ENCODE measurements at places on chromosomes 1 and 21.

DNA sequence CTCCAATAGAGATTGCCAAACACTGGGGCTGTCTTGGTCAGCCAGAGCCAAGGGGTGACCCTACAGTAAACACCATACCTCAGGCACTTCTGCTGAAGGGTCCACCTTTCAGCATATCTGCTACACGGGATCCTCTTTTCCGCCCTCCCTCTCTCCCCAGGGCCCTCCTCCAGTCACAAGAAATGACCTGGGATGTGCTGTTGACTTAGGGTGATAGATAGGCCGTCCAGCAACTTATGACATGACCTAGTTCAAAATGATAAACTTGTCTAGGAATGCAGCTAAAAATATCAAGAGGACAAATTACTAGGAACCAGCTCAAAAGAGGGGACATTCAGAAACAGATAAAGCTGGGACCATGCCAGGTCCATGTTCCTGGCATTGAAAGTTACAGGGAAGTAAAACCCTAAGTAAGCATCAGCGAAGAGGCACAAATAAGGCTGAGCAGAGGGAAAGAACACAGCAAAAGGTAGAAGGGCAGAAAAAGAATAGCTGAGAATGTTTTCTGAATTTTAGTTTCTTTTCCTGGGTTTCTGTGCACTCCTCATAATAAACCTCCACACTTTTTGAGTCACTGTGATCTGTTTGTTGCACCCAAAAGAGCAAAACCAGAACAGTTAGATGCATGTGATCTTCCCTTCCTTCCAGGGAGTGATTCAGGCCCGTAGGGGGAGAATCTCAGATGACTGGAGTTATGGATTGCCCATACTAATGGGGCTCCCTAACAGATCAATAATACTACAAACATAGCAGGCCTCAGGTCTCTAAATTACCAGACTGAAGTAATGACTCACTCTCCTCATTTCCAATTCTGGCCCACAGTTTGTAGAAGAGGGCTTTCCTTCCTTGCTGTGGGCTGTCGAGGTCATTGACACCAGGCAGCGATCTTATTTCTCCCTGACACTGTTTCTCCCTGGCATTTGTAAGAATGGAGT is 48.9 kb upstream of the F3 start:
- DNase-seq: no peak

DNA sequence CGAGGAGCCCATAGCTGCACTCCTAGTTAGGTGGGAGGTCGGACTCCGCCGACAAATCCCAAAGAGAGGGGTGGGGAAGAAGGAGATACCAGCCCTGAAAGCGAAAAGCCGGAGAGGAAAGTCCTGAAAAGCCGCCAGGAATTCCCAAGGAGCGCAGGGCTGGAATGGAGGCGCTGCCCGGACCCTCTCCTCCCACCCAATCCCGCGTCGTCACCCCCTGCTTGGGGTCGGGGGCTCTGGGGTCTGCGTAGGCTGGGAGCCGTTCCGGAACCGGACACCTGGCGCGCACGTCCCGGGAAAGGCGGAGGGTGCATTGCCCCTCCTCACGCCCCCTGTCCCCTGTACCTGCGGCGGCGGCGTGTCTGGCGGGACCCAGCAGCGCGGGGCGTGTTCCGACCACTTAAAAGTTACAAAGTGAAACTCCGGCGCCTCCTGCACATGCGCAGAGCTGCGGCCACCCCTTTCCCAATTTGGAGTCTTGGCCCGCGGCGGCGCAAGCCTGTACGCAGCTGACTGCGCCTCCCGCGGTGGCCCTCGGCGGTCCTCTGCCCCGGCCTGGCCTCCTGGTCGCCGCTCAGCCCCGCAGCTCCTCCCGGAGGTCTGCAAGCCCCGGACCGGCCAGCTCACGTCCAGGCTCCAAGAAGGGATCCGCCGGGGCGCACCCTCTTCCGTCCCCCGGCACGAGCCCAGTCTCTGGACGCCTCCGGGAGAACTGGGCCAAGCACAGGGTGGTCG is at the start of gene TMEM63A:
TSS of gene TMEM63A (minus strand) at position 422 of the 735 bp plus-strand sequence. CDS start 4,800 bp downstream, outside the sequence.
- DNase-seq: peak; percentile 82

DNA sequence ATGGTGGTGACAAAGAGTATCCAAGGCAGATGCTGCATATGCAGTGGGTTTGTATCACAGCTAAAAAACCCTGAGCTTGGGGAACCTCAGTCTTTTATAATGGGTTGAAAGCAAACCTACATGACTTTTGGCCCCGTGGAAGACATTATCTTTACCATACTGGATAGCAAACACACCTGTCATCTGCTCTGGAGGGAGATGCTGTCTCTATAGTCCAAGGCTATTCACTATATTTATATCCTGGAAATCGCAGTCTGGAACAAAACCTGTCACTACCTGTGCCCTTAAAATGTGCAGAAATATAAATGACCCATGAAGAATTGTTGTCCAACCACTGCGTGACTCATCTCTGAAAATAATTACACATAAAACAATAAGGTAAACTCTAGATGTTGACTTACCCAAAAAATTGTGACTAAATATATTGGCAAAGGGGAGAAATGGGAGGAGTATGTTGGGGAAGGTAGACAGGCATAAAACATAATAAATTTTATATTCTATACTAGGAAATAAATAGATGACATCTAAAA is 121.0 kb upstream of the CXADR start:
- DNase-seq: no peak

- DNase-seq: no peak
These were observed 183.4 kb downstream of the ZNF281 start for GRCh38 chr1:200226268-200226968.

DNA sequence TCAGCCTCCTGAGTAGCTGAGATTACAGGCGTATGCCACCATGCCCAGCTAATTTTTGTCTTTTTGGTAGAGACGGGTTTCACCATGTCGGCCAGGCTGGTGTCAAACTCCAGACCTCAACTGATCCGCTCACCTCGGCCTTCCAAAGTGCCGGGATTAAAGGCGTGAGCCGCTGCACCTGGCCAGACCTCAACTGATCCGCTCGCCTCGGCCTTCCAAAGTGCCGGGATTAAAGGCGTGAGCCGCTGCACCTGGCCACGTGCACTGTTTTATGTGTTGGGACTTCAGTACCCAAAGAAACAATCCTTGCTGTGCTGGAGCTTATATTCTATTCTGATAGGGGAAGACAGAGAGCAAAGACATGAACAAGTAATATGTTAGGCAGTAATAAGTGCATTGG is 10.1 kb downstream of the TRAF5 start:
- DNase-seq: no peak

GRCh38 chr1:153842006-153842471 is 66.8 kb downstream of the SLC27A3 start:
- no peak for DNase-seq

- DNase-seq: no peak
These were observed 61.7 kb upstream of the DNAJC6 start for GRCh38 chr1:65247419-65248359.

GRCh38 chr1:20308569-20308968 is 17.9 kb downstream of the VWA5B1 start:
- DNase-seq: no peak

GRCh38 chr1:63789856-63790605 is 16.2 kb downstream of the ROR1 start:
- no peak for DNase-seq

DNA sequence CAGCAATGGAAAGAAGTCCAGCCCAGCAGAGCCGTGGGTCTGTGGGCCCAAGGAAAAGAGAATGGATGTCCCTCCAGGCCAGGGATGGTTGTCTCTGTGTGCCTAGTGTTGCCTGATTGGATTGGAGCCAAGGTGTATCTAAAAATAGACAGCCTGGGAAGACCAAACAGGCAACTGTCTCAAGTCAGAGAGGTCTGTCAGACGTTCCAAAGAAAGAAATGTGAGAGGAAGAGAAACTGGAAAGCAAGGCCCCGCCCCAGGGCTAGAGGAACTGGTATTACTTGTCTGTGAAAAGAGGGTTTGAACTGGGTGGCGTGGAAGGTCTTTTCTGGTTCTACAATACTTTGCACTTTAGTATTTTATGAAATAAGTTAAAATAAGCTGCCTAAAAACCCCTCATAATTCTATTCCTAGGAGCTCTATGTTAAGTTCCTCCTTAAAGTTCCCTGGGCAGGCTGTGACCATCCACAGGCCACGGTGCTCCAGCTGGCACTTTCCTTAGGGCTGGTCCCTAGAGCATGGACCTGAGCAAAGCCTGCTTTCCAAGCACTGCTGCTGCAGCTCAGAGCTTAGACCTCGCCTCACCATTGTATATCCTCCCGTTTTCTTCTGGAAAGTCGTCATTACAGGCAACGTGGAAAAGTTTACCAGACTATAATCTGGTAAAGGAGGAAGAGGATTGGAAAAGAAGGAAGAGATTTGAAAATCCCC is 151.6 kb downstream of the DISC1 start:
- no peak for DNase-seq

GRCh38 chr1:204065174-204065985 is 7.5 kb upstream of the SOX13 start:
- DNase-seq: no peak

DNA sequence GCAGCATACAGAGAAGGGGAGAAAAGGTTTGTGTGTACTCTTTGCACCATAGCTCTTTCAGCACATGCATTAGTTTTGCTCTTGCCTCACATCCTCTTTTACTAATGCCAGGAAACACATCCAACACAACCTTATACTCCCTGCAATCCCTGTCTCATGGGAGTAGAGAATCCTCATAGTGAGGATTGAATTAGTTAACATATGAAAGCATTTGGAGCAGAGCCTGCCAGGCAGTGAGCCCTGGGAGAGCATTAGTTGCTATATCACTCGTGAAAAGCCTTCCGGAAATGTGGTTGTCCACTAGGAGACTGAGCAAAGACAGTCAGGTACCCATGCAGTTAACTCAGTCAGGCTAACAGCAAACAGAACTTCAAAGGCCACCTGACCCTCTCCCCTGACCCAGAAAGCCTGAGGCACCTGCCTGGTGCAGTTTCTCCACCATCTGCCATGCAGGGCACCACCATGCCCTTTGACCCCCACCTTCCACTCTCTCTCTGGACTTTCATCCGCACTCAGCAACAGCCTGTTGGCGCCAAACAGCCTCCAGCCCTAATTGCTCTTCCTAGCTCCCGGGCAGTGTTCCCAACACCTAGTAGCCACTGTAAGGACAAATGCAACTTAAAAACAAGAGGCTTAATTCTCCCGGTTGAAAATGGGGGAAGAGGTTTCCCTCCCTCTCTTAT is 14.9 kb upstream of the AGT start:
- no peak for DNase-seq

DNA sequence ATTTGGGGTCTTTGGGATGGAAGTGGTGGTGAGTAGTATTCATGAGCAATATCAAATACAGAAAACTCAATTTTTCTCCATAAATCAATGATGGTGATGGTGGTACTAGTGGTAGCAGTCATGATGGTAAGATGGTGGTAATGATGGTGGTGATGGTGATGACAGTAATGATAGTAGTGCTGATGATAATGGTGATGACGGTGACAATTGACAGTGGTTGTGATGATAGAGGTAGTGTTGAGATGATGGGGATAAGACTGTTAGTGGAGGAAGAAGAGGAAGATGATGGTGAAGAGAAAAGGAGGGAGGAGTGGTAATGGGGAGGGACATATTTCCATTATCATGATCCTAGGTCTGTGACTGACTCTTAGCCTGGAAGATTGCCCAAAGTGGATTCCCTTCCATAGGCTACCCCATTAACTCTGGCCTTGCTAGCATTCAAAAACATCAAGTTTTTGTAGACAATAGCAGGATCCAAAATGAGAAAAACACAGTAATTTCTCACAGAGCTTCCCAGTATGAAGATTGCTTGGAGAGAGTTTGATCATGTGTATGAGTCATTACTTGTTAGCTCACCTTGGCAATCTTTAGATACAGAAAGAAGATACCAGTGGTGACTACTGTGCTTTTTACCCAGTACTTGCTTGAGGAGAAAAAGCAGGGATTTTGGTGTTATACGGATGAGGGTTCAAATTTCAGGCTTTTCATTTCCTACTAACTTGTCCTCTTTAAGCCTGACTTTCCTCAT is 93.9 kb downstream of the ATP1A1 start:
- DNase-seq: no peak

GRCh38 chr1:213772128-213773063 is 215.4 kb upstream of the PROX1 start:
- no peak for DNase-seq

DNA sequence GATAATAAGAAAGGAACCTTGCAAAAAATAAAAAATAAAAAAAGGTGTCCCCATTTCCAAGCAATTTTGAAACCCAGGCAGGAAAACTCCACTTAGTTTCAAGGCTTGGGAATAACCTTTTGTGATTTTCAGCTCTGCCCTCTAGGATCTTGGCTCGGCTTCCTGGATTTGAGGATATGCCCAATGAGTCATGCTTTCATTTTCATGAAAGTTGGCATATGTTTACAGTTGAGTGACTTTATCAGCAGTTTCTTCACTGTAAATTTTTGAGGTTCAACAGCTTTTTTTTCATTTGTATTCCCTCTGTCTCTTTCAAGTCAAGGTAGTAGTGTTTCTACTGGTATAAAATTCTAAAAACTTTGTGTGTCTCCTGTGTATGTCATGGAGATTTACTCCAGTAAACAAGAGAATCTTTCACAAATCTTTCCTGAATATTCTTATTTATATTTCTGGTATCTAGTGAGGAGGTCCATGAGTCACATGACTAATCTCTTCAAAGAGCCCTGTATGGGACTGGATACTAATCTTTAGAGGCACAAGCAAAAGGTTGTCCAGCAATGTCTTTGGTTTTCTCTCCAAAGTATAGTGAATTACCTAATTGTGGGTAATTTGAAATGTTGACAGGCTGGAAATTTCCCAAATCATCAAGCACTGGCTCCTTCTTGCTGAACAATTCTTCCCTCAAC is 335.3 kb downstream of the BRINP2 start:
- no peak for DNase-seq

DNA sequence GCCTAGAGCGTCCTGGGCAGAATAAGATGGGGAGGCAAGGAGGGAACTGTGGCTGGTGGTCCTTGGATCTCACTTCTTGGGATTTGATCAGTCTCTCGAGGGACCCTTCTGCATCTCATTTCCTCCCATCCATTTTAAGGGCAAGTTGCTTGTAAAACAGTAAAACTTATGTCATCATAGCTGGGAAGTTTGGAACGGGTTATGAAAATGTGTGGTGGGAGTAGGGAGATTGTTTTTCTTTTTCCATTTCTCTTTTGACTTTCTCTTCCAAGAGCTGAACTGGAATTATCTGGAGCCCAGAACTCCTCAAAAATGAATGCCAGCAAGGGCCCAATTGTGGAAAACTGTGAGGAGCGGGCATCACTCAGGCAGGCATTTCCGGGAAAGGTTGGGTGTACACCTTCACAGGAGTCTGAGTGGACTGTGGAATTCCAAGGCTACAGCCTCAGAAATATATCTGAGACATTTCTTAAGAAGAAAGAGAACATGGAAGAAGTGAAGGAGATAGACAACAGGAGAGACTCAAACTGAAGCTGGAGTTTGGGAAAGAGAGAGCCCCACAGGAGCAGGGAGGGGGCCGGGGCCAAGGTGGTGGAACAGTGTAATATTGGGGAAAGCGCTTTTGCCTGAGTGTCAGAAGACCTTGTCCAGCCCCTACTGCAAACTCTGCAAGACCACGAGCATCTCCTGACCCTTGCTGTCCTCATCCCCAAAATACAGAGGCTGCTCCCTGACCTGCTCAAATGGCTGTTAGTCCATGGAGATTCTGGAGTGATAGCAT is 185.1 kb downstream of the FOXD2 start:
- DNase-seq: no peak

GRCh38 chr1:160657250-160657781 is 10.5 kb upstream of the SLAMF1 start:
- no peak for DNase-seq

- DNase-seq: no peak
These were observed 14.9 kb downstream of the NTPCR start for GRCh38 chr1:232965124-232965911.
